GM23248 (cell line): ENCODE measurements at places on chromosomes 3 and 15.

- DNase-seq, result peak; percentile 3
Observed at GRCh38 chr3:192409838-192410683, 317.3 kb downstream of the FGF12 start.

GRCh38 chr3:56754741-56755417, 46.9 kb downstream of the ARHGEF3 start:
- DNase-seq, result no peak

DNA sequence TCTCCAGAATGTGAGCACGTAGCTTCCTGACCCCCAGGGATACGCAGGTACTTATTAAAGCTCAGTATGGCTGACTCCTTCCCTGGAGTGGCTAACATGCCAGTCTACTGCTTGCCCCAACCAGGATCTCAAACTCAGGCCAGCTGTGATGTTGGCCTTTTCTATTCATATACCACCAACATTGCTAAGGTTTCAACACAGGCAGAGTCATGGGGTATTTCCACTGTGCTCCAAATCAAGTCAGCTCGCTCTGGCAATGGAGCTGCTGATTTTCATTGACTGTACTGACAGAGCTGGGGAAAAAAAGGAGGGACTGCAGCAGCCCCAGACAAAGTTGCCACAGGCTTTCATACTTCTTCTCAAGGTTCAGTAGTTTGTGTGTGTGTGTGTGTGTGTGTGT, 87.0 kb downstream of the CFAP20DC start:
- peak; percentile 54 for DNase-seq

- DNase-seq, result no peak
Observed at GRCh38 chr3:129504471-129505100, 23.9 kb upstream of the RHO start.

DNA sequence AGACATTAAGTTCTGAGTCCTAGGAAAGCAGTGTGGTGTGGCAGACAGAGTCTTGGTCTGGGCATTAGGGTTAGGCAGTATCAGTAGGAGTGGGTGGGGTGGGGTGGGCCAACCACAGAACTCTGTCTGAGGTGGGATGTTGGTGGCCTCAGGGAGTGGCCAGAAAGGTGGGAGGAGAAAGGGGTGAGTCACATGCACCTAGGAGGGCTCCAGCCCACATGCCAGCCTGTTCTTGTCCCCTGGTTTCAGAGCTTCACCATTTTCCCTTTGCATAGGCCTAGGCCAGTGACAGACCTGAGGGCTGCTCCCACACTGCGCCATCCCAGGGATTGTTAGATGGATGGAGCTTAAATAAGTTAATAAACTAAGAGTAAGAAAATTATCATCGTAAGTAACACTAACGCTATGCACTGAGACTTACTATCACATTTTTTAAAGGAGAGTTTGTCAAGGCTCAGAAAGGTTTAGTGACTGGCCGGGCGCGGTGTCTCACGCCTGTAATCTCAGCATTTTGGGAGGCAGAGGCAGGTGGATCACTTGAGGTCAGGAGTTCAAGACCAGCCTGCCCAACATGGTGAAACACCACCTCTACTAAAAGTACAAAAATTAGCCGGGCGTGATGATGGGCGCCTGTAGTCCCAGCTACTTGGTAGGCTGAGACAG, 33.8 kb downstream of the DNASE1L3 start:
- DNase-seq, result peak; percentile 24

- no peak for DNase-seq
Observed at GRCh38 chr3:141714671-141715070, 23.4 kb upstream of the RNF7 start.

GRCh38 chr3:177284383-177284881, 87.2 kb upstream of the TBL1XR1 start:
- peak; percentile 60 for DNase-seq

- DNase-seq, result peak; percentile 66
Observed at GRCh38 chr15:48190932-48191573, 412 bp upstream of the CTXN2 start.

DNA sequence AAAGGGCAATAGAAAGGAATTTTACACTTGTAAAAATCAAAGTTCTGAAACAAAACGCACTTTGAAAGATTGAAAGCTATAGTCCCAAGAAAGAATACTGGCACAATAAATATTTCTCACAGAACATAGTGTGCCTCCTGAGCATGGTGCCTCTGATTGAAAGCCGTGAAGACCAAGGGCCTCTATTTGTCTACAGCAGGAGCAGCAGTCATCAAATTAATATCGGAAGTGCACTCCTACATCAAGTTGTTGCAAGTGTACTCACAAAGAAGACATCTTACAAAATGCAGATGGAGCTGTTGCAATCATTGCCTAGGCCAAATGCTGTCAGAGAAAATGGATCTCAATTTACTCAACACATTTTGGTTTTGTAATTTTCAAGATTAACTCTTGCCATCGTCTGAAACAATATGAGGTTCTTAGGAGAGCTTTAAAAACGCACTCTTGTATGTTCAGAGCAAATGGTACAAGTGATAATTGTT, 9.2 kb upstream of the WDR49 start:
- DNase-seq, result no peak

GRCh38 chr15:41923401-41923997, 29.6 kb upstream of the SPTBN5 start:
- peak; percentile 16 for DNase-seq

- DNase-seq, result no peak
Observed at GRCh38 chr3:46196261-46196957, 11.7 kb downstream of the CCR1 start.

DNA sequence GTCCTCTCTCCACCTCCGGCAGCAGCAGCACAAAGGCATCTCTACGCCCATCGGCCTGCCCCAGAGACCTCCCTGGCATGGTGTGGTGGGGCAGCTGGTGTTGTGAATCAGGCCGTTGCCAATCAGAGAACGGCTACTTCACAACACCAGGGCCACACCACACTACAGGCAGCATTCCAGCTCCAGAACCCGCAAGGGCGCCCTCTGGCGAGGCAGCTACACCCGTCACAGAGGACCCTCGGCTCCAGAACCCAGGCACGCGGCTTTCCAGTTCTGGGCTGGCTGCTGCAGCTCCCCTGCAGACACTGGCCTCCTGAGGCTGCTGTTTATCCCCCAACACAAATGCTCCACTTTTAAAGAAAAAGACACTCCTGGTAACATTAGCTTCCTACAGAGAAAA, 127.5 kb upstream of the TOPAZ1 start:
- peak; percentile 56 for DNase-seq

DNA sequence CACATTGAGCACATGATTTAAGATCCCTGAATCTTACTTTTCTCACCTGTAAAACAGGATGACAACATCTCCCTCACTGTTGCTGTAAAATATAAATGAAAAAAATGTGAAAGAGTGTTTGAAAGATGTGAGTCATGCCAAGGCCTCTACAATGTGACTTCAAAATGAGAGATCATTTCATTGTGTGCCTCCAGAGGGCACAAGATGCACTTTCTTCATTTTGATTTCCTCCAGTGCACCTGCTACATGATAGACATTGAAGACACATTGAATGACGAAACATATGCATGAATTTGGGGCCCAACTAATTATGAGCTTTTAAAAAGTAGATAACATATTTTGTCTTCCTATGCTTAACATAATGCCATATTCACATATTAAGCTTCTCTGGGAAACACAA, 170.3 kb downstream of the MOBP start:
- DNase-seq, result peak; percentile 77

DNA sequence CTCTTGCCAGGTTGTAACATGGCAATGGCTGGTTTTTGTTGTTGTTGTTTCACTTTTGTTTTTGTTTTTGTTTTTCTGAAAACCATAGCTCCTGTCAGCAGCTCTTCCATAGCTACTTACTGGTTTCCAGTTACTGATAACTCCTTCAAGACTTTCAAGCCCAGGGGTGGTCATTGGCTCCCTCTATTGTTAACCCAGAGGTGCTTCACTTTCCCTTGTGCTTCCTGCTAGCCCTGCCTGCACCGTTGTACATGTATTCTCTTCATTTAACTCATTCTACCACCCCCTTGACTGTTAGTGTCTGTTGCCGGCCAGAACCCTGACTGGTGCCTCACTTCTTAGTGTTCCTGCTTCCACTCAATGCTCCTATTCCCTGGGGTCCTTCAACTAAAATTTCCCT, 4.2 kb upstream of the TRAT1 start:
- DNase-seq, result peak; percentile 0

- no peak for DNase-seq
Observed at GRCh38 chr15:46921891-46922290, 795.4 kb upstream of the SEMA6D start.

DNA sequence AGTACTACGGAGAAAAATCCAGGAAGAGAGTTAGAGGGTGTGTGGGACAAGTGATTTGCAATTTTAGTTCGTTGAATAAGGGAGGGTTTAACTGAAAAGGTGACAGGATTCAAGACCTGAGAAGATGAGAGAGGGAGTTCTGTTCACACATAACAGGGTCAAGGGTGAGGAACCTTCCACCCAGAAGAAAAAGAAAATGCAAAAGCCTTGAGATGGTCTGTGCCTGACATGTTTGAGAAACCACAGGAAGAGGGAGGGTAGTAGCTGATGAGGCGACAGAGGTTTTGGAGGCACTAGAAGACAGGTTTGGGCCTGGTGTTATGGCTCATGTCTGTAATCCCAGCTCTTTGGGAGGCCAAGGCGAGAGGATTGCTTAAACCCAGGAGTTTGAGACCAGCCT, 591 bp upstream of the SLC25A20 start:
- no peak for DNase-seq

GRCh38 chr15:47795864-47796263, 78.6 kb downstream of the SEMA6D start:
- no peak for DNase-seq

DNA sequence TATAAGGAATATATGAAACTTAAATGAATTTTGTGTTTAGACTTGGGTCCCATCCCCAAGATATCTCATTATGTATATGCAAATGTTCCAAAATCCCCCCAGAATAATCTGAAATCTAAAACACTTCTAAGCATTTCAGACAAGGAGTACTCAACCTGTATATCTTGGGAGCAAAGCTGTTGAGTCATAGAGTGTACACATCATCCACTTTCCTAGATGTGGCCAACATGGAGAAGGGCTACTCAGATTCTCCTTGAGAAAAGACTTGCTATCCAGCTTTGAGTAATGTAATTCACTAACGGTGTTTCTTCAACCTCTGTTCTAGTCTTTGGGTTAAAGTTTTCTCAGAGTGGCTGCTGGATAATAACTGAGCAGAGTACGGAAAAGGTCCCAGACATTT, 215.5 kb upstream of the POU1F1 start:
- DNase-seq, result peak; percentile 28

DNA sequence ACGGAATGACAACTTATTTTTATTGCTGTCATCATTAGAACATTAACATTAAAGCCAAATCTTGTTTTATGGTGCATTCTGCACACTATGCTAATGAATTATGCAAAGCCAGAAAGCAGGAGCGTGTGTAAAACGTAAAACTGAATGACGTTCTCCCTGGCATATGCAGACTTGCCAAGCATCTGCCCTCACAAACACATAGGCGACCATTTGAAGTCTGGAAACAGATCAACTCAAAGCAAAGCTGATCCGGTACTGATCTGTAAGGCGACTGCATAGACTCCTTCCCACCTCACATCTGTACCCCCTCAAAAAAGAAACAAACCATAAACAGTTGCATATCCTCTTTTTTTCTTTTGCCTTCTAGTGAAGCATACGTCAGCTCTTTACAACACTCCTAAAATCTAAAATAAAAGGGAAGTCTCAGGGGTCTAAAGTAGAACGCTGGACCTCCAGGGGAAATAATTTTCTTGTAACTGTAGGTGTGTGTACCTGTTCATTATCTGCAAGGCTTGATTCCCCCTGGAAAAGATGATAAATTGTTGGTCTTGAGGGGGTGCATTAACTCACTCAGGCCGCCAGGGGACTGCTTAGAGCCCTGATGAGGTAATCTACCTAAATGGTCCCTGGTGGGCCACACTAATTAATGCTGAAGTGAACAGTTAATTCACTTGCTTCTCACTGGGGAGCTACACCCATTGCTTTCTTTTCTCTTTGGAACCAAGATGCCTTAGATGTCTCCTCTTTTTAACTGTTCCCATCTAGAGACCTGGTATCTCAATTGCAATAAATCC, 231.4 kb downstream of the CDIN1 start:
- DNase-seq, result no peak

GRCh38 chr3:126293370-126294082, 63.7 kb downstream of the KLF15 start:
- DNase-seq, result peak; percentile 65

DNA sequence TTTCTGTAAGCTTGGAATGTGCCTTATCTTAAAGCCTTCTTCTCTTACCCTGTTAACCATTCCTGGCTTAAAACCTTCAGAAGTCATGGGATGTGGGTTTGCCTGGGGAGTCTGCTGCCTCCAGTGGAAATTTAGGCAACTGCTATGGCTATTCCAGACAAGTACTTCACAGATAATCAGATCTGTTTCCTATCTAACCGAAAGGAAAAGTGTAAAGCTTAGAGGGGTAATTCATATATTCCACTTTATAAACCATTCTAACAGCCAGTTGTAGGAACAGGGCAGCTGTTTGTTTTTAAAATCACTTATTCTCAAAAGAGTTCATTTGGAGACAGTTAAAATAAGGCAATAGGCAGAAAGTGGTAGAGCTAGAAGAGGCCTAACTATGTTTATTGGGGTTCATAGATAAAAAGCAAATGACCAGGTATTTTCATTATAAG, 219.9 kb downstream of the TCF12 start:
- peak; percentile 67 for DNase-seq
